ENCODE measurements at places on chromosomes 2 and 18.

GRCh38 chr2:73176881-73177644 is 25.3 kb upstream of the NOTO start:
- DNase-seq, result peak; percentile 87

DNA sequence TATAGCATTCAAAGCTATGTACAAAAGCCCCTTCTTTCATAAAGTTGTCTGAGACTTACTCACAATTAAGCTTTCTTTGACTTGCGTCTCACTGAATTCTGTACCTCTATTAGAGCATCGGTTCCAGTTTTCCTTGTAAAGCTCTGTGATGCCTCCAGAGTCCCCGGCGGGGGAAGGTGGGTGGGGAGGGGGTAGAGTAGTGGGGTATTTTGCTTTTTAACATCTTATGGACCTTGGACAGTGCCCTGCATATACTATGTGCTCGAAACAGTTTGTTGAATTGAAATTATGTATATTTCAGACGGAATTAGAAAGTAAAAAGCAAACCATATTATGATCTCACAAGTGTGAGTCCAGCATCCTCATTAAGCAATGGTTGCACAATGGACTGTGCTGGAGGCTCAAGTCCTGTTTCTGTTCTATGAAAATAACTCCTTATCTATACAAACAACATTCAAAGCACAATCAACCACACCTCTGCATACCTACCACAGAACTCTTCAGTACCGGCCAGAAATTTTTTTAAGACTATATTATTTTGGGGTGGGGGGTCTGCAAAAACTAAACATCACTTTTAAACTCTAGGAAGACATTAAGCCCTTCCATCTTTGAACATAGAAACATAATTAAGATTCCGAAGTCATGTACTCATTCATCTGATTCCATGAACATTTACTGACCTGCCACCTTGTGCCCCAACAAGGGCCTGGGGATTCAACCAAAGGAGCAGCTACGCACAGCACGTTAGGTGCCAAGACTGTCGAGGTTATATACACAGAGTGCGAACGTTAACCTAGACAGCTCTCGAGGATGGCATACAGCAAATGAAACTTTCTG is 908 bp downstream of the STAT1 start:
- DNase-seq, result no peak

DNA sequence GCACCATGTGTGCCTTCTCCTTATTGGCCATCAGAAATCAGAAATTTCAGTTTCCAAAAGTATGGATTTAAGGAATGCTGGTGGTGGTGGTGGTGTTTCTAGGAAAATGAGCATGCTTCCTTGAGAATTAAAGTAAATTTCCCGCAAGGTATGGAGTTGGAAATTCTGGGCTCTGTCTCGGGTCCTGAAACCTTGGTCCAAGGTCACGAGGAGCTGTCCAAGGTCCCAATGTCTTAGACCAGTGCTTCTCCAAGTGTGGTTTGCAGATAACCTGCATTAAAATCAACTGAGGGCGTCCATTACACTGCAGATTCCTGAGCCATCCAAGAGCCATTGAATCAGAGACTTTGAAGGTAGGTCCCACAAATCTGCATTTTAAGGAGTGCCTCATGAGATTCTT is 210.9 kb upstream of the PKDCC start:
- no peak for DNase-seq

GRCh38 chr2:160432633-160433032 is 61.0 kb downstream of the RBMS1 start:
- no peak for DNase-seq

- no peak for DNase-seq
These were observed 21.6 kb downstream of the ASAP2 start for GRCh38 chr2:9228088-9228751.

DNA sequence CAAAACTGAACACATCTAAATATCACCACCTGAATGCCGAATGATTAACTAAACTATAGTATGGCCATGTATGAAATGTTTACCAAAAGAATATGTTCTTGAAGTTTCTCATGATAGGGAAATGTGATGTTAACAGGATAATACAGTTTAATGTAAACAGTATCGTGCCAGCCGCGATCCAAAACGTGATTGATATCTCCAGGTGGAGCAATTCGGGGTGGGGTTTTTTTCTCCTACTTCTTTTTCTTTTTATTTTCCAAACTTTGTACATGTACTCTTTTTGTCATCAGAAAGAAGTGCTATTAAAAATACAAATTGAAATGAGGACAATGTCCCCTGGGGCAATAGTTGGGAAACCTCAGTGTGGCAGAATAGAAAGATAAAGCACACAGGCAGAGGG is 4.0 kb upstream of the BIN1 start:
- no peak for DNase-seq

- DNase-seq, result no peak
These were observed 10.0 kb upstream of the DIS3L2 start for GRCh38 chr2:231951452-231952035.

DNA sequence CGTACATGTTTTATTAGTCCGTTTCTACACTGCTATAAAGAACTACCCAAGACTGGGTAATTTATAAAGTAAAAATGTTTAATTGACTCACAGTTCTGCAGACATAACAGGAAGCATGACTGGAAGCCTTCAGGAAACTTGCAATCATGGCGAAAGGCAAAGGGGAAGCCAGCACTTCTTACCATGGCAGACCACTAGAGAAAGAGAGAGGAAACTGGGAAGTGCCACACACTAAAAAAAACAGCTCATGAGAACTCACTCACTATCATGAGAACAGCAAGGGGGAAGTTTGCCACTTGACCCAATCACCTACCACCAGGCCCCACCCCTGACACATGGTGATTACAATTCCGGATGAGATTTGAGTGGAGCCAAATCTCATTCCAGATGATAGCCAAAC is 466.2 kb downstream of the IRS1 start:
- DNase-seq, result no peak

DNA sequence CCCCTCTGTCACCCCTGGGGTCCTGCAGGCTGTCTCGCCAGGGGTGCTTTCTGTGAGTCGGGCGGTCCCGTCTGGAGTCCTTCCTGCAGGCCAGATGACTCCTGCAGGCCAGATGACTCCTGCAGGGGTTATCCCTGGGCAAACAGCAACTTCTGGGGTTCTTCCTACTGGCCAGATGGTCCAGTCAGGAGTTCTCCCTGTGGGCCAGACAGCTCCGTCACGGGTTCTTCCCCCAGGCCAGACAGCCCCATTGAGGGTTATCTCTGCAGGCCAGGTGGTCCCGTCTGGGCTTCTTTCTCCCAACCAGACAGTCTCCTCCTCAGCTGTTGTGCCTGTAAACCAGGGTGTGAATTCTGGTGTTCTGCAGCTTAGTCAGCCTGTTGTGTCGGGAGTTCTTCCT is 27.6 kb downstream of the ADNP2 start:
- no peak for DNase-seq

- no peak for DNase-seq
These were observed 2070.4 kb upstream of the CELF4 start for GRCh38 chr18:39635966-39636365.

GRCh38 chr2:173831312-173832229 is 133.6 kb downstream of the SP3 start:
- DNase-seq, result no peak

All from stimulated activated CD4-positive, alpha-beta T cell treated with anti-CD3 and anti-CD28 coated beads, Interleukin-4, amount 100 ng/mL, for 48 hours (primary cell).